ENCODE measurements at places on chromosomes 12 and 14. TPM values are rescaled to one million over a fixed set of nuclear protein-coding genes. Genes with fewer than 3 reads are reported as not detected.

KLHL33 gene
- total RNA-seq, result not detected

PHETA1 gene
- 4.6 TPM for total RNA-seq

ABHD4 gene
- 8.2 TPM for total RNA-seq

SOX5 gene
- under 0.01 TPM for total RNA-seq

KRT6C gene
- 138 TPM for total RNA-seq

GRCh38 chr14:74085047-74085637, 386 bp downstream of the LIN52 start:
- DNase-seq, result peak; percentile 43

- no peak for DNase-seq
Observed at GRCh38 chr14:24815543-24815942, 181.6 kb upstream of the GZMB start.

GRCh38 chr14:99684410-99684934, 374 bp downstream of the CYP46A1 start:
- DNase-seq, result no peak

DNA sequence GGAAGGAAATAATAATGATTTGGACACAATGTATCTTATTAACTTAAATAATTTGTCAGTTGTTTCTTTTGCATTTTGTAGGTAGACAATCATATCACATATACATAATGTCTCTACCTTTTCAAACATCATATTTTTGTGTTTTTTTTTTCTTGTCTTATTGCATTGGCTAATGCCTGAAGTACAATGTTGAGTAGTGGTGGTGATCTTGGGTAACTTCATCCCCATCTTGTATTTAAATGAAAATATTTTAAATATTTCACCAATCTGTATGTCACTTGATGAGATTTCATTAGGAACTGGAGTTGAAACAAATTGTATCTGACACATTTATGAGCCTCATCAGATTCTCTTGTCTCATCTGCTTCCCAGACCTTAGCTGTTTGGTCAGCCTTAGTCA, 109.7 kb upstream of the LHX5 start:
- no peak for DNase-seq

DNA sequence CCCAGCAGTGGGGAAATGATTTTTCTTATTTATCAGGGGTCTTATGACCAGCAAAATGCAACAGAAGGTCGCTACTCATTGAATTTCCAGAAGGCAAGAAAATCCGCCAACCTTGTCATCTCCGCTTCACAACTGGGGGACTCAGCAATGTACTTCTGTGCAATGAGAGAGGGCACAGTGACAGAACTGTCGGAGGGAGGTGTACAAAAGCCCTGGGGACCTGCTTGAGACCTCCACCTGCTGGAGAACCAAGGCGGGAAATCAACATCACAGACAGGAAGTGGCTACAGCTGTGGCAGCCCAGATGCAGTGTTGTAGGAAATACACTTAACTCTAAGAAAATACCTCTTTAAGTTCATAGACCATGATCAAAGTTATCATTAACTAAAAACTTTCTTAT, 250.9 kb upstream of the OR4E1 start:
- no peak for DNase-seq

GRCh38 chr12:114123108-114123507, 157.0 kb upstream of the RBM19 start:
- DNase-seq, result peak; percentile 4

DNA sequence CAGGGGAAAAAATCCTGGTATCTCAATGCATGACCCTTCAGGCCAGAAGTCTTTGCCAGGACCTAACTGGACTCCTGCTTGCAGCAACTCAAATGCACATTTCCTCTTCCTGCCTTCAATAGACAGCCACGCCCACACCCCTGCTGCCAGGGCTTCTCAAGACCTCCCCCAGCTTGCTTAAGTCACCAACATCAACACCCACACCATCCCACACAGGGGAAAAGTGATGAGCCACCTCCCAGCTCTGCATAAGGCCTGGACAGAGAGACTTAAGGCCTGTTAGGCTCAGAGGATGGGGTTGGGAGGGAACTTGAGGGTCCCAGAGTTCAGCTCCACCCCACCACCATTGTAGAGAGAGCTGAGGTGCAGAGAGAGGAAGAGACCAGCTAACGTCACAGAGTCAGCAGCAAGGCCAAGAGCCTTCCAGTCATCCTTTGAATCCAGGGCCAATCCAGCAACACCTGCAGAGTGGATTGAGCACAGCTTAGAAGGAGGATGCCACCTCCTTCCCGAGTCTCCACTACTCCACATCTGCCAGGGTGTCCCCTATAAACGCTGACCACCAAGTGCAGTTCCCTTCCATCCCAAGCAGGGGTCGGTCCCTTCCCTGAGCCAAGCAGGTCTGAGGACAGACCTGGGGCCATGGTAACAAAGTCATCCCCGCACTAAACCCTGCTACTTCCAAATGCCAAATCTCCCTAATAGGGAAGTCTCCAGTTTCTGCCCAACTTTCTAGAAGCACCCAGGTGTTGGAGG, 50.0 kb downstream of the KDM2B start:
- peak; percentile 52 for DNase-seq

GRCh38 chr12:124545508-124546418, 21.6 kb downstream of the NCOR2 start:
- no peak for DNase-seq

GRCh38 chr12:124861492-124861891, 2.2 kb downstream of the SCARB1 start:
- DNase-seq, result peak; percentile 29

- peak; percentile 30 for DNase-seq
Observed at GRCh38 chr12:131755305-131756113, 44.6 kb downstream of the SFSWAP start.

GRCh38 chr12:92759634-92760268, 57.0 kb downstream of the PLEKHG7 start:
- peak; percentile 97 for DNase-seq

DNA sequence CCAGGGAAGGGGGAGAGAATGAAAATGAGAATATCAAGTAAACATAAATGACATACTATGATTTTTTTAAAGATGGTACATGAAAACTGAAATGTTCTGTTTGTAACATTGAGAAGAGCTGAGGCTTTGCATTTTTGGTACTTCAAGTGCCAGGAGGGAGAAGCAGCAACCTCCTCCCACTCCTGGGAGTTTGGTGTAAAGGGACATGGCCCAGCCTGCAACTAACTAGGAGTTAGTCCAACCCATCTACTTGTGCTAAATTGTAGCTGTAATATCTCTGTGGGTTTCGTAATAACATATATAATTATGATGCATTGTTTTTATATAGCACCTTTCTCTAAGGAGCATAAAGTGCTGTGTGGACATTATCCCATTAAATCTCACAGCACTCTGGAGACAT, 517.5 kb downstream of the NELL2 start:
- no peak for DNase-seq

- DNase-seq, result peak; percentile 93
Observed at GRCh38 chr12:15700595-15700994, 88.6 kb downstream of the EPS8 start.

DNA sequence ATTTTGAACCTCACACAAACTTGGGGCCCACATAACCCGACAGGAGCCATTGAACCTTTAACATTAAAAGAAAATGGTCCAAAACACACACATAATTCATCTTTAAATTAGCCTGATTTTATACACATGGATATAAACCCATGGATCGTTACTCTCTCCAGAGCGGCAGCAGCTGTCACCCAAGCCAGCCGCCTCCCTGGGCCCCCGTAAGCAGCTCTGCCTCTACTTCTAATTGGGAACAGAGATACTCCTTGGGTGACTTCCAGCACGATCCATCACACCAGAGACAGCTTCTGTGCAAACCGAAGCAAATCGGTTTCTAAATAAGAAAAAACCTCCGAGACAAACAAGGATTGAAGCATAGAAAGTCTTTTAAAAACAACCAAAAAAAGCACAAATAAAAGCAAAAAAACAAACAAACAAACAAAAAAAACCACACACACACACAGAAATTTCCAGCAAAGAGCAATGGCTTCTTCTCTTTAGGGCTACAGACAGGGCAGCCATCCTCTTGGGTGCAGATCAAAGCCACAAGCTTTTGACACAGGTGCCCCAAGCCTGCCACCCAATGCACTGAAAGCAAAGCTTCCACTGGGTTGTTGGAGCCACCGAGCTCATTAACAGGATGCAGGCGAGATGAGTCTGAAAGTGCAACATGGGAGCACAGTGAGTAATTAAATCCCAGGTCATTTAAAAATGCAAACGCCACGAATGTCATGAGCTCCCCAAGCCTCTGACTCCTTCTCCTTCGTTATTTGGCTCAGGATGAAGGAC, 156.9 kb downstream of the DPF3 start:
- DNase-seq, result no peak

GRCh38 chr12:107903341-107904061, 129.0 kb downstream of the ASCL4 start:
- DNase-seq, result no peak

- peak; percentile 59 for DNase-seq
Observed at GRCh38 chr12:92574051-92574783, 128.6 kb upstream of the PLEKHG7 start.

GRCh38 chr14:87888136-87888999, 104.6 kb downstream of the GALC start:
- peak; percentile 10 for DNase-seq

GRCh38 chr12:85782711-85783110, 53.5 kb downstream of the RASSF9 start:
- DNase-seq, result no peak

GRCh38 chr12:50174971-50175715, 8.0 kb upstream of the CERS5 start:
- DNase-seq, result peak; percentile 56

- no peak for DNase-seq
Observed at GRCh38 chr12:12088147-12088546, 17.4 kb downstream of the BCL2L14 start.
